ENCODE measurements at places on chromosomes 2 and 18. TPM values are rescaled to one million over a fixed set of nuclear protein-coding genes. Genes with fewer than 3 reads are reported as not detected.

GRCh38 chr18:55390898-55391297 is 197.1 kb downstream of the TCF4 start:
- no peaks in the 10 kb centered on the region for H3K36me3 ChIP-seq
- H3K27me3 ChIP-seq, result no peaks in the 10 kb centered on the region
- H3K4me3 ChIP-seq, result no peak overlapping the region

Gene DOK6
- total RNA-seq, result not detected

Gene NAT8
- not detected for total RNA-seq

- no peak overlapping the region for H3K4me3 ChIP-seq
- no peak for DNase-seq
- H3K4me1 ChIP-seq, result peaks cover 39% of the 10 kb centered on the region
These were observed 3.5 kb downstream of the TMEM127 start for GRCh38 chr2:96262306-96262705.

Gene CNDP1
- not detected for total RNA-seq

DNA sequence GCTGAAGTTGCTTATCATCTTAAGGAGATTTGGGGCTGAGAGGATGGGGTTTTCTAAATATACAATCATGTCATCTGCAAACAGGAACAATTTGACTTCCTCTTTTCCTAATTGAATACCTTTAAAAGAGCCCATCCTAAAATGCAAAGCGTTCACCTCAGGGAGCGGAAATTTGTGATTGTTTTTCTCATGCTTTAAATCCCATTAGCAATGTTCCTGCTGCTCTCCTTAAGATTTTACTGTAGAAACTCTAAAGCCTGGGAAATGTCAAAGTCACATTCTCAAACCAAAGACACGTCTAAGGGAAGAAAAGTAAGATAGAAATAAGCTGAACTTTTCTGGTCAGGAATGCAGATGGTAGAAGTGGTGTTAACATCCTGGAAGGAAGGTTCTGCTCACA is 285.8 kb upstream of the MAP2 start:
- H3K4me1 ChIP-seq, result peaks cover 4% of the 10 kb centered on the region
- H3K4me3 ChIP-seq, result no peak overlapping the region
- H3K27ac ChIP-seq, result no peak overlapping the region
- peaks cover 15% of the 10 kb centered on the region for H3K27me3 ChIP-seq

DNA sequence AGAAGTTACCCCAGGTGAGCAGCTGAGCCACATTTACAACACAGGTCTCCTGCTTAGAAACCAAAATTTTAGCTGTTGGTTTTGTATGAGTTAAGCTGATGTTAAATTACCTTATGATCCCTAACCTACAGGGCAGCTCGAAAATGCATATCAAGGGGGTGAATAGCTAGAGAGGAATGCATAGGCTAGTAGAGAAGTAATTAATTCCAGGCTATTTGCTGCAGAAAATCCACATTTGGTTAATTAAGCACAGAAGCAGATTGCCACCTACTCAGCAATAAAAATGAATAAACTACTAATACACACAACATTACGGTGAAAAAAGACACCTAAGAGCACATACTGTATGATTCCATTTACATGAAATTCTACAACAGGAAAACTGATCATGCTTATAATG is 91.4 kb downstream of the OSBPL1A start:
- H3K4me3 ChIP-seq, result no peak overlapping the region
- DNase-seq, result no peak
- no peaks in the 10 kb centered on the region for H3K27me3 ChIP-seq
- H3K4me1 ChIP-seq, result no peaks in the 10 kb centered on the region

DNA sequence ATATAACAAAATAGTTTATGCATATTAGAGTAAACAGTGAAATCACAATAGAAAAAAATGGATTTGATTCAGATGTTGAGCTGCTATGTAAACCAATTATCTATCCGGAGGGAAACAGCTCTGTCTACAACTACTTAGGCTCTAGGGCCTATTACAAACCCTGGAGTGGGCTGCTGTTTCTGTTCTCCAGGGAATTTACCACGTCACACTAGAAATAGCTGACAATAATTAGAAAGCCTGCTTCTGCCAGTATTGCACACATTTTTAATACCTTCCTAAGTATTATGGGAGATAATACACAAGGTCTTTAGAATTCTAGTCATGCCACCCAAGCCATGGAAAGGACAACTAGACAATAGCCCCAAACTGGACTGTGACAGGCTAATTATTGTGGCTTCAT is 411.1 kb downstream of the FIGN start:
- H3K4me1 ChIP-seq, result no peaks in the 10 kb centered on the region
- H3K27me3 ChIP-seq, result no peaks in the 10 kb centered on the region
- no peak for DNase-seq
- no peaks in the 10 kb centered on the region for H3K36me3 ChIP-seq
- no peak overlapping the region for H3K4me3 ChIP-seq

GRCh38 chr18:27605107-27605834 is 420.2 kb upstream of the CHST9 start:
- H3K4me1 ChIP-seq, result peaks cover 5% of the 10 kb centered on the region
- peak; percentile 78 for DNase-seq
- no peak overlapping the region for H3K4me3 ChIP-seq
- no peaks in the 10 kb centered on the region for H3K27me3 ChIP-seq
- H3K27ac ChIP-seq, result no peak overlapping the region
